ENCODE measurements at places on chromosomes 6 and 20.

DNA sequence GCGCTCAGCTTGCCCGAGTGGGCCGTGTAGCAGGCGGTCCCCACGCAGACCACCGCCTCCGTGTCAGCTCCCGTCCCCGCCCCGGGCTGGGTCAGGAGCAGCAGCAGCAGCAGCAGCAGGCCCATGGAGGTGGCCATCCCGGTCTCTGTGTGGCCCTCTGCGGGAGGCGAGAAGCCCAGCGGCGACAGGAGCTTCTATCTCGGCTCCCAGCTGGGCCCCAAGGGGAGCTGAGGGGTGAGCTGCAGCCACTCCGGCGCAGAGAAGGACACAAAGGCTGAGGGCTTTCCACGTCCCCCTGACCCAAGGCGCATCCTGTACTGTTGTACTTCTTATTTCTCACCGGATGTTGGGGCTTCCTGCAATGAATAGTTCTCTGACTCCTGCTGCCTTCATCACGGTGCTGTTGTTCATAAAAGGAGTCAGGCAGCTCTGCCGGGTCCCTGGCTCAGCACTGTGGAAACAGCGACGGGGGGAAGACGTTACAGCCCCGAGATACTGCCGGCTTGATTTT lies at the start of gene CD93:
TSS of gene CD93 (minus strand) at position 269 of the 511 bp plus-strand sequence. CDS start at position 137, 132 bp downstream.
- no peak for DNase-seq

DNA sequence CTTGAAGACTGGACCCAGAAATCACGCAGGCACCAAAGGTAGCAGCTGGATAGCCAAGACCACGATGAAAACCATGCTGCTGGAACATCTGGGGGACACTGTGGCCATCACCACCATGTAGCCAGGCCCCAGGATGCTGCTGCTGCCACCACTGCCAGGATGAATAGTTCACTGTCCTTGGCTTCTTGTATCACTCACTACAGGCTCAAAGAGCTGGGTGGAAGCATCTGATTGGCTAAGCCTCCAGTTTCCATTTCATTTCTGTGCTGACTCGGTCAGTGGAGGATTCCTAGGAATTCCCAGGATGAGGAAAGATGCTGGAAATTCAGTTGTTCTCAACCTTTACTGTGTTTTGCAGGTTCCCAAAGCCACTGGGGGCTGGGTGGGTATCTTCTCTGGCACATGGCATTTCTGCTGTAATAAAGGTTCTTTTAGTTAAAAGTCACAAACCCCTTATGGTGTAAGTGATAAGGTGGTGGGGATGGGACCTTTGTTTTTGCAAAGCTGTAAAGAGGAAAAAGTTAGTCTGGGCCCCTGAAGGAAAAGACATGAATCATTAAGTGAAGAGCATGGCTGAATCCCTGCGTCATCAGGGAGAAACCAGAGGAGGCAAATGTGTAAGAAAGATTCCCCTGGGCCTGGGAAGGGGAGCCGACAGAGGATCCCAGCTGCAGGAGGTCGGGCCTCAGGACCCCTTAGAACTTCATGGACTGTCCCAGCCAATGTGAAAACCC lies 75.6 kb upstream of the RNF24 start:
- no peak for DNase-seq

DNA sequence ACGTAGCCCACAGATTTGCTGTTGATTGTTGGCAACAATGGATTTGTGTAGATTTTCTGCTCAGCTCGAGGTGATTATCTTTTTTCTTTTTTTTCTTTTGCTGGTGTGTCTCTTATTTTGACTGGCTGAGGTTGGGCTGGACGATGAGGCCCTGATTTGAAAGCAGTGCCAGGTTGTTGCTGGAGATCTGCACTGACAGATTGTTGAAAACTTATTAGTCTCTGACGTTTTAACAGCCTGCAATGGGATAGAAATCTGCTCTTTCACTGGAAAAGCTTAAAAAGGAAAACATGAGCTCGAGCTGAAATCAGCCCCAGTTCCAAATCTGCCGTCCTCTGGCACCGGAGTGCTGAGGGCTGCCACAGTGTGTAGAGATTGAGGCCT lies 87.7 kb downstream of the PDE7B start:
- no peak for DNase-seq

- DNase-seq: no peak
Observed at GRCh38 chr6:36492092-36492491, 49.3 kb downstream of the KCTD20 start.

GRCh38 chr6:108630050-108630714 lies 69.5 kb downstream of the FOXO3 start:
- no peak for DNase-seq

DNA sequence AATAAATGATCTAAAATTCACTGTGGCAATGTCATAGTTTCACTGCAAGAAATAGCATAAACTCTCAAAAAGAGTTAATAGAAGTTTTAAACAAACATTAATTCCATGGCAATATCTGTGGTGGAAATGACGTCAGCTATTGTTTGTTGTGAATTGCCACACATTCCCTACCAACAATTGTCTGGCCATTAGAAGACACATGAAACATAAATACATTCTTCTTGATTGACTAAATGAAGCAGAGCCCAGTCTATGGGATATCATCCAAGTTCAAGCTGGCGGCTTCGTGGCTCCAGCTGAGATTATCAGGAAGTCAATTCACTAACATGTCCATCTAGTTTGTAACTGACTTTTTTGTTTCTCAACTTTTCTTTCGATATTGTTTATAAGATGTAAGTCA lies 369.0 kb downstream of the ARHGAP18 start:
- no peak for DNase-seq
